ENCODE measurements at places on chromosomes 4 and X.

- no peak for DNase-seq
Measured at GRCh38 chr4:154529728-154530519, 20.3 kb downstream of the PLRG1 start.

GRCh38 chrX:153984351-153985178 lies 12.0 kb downstream of the TMEM187 start:
- peak; percentile 68 for DNase-seq

- no peak for DNase-seq
Measured at GRCh38 chrX:27583976-27584375, 6.2 kb upstream of the DCAF8L2 start.

- no peak for DNase-seq
Measured at GRCh38 chrX:42496239-42496638, 281.7 kb downstream of the PPP1R2C start.

DNA sequence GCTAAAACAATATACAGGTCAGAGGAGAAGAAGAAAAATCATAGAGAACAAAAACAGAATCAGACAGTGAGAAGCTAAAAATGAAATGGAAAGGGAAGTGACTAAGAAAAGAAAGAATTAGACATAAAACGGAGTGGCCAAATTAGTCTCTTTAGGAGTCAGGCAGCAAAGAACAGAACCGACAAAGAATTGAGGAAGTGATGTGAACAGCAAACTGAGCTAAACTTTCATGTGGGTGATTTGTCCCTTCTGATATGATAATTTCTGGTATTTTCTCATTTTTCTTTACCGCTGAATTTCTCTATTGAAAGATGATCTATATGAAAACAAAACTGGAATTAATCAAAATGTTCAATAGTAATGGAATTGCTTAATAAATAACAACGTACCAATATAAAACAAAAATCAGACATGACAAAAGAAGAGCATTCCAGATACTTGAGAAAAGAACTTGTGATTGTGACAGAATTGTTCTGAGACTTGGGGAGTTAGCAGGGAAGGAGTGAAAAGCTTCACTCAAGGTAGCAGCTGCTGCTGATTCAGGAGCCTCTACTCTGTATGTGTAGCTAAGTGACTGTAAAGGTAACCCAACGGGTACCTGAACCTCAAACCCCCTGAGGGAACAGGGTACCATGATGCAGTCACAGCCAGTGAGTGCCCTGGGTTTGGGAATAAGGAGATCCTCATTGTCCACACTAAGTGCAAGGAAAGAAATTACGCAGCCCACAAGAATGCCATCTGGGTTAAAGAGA lies 8.8 kb downstream of the TAPT1 start:
- no peak for DNase-seq

DNA sequence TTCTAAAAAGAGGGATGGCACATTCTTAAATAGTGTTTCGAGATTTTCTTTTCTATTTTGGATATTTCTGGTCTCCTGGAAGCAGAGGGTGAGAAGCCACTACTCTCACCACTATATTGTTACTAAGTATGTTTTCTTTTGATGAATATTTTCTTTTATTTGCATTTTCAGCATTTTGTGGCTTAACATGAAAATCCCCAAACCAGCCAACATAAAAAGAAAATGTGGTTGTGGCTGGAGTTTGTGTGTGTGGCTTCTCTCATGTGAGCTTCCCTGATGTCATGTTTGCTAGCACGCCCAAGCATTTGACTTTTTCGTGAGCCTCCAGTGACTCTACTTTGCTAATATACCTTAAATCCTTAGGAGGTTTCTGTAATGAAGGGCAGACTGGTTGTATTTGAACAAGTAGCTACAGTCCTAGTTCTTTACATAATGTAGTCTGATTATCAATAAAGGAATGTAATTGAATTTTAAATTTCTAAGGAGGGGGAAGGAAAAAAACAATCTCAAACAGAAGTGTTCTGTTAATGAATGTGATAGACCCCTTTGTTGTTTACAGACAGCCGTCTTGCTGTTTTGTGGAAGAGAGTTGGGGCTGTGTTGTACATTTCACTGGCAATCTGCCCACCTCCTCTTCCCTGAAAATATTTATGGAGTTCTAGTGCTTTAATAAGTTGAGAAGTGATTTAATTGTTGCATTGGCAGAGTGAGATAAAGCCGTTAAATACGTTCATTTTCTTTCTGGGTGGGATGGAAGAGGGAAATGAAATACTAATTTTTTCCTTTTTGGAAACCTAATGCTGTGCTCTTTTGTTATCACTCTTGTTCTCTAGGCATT lies 114.6 kb downstream of the ARHGAP10 start:
- peak; percentile 49 for DNase-seq

- DNase-seq, result no peak
Measured at GRCh38 chr4:95381843-95382580, 166.8 kb downstream of the UNC5C start.

- no peak for DNase-seq
Measured at GRCh38 chrX:26254436-26254835, 38.5 kb downstream of the MAGEB5 start.

GRCh38 chr4:24002330-24002966 lies 112.6 kb upstream of the PPARGC1A start:
- no peak for DNase-seq

DNA sequence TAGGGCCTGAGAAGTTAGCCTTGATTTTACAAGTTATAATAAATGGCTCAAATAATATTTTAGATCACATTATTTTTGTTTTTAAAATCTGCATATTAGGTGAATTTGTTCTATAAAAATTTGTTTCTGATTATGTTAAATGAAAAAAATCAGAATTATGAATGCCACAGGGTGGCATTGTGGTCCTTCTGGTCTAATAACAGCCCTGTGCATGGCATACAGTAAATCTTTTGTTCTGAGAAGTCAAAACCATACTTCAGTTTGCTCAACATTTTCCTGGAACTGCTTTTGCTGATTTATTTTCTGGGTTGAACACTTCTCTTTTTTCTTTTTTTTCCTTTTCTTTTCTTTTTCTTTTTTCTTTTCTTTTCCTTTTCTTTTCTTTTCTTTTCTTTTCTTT lies 101.0 kb upstream of the UBQLN2 start:
- DNase-seq, result no peak

GRCh38 chr4:151646322-151646721 lies 114.5 kb downstream of the GATB start:
- DNase-seq, result no peak

DNA sequence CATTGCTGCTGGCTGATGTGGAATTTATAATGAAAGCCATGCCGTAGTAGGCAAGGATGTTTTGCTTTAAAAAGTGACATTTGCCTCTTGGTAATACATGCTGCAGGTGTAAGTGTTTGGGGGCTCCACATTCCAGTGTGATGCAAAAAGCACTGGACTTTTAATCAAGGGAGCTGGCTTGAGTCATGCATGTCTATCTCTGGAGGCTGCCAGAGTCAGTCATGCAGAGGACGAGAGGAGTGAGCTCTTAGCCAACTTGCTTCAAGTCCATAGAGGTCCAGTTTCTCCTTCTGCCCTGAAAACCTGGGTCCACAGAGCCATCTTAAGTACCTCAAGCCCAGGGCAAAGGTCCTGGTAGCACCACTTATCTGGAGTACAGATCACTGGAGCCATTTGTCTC lies 11.6 kb upstream of the CXCL13 start:
- DNase-seq, result no peak

DNA sequence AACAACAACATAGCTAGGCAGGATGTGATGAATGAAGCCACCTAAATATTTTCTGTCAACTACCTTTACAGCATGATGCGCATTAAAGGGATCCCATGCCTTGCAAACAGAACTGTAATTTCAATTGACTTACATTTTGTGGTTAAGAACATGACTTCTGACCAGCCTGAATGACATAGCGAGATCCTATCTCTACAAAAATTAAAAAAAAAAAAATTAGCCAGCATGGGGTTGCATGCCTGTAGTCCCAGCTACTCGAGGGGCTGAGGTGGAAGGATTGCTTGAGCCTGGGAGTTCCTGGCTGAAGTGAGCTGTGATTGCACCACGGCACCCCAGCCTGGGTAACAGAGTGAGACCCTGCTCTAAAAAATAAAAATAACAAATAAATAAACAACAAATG lies 680.6 kb downstream of the IQCM start:
- no peak for DNase-seq

- no peak for DNase-seq
Measured at GRCh38 chrX:46803140-46803539, 33.7 kb upstream of the RP2 start.

DNA sequence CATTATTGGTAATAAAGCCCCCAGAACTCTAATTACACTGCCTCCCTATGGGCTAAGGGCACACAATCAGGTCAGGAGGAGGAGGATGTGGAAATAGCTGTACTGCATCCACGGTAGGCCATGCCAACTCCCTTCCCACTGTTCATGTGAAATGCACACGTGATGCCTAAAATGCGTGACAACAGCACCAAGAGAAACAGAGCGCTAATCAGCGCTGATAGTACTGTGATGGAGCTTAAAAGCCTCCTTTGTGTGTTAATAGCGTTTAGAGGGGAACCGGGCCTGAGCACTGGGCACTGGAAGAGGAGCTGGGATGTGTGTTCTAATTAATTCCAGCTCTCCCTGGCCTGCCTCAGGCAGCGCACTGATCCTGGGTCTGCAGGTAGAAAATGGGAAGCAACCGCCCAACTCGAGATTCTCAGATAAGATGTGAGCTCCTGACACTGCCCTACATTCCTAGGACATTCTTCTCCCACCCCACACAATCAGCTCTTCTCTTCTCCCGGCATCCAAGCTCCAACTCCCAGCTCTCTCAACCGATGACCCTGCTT lies 12.9 kb downstream of the DCTD start:
- no peak for DNase-seq

DNA sequence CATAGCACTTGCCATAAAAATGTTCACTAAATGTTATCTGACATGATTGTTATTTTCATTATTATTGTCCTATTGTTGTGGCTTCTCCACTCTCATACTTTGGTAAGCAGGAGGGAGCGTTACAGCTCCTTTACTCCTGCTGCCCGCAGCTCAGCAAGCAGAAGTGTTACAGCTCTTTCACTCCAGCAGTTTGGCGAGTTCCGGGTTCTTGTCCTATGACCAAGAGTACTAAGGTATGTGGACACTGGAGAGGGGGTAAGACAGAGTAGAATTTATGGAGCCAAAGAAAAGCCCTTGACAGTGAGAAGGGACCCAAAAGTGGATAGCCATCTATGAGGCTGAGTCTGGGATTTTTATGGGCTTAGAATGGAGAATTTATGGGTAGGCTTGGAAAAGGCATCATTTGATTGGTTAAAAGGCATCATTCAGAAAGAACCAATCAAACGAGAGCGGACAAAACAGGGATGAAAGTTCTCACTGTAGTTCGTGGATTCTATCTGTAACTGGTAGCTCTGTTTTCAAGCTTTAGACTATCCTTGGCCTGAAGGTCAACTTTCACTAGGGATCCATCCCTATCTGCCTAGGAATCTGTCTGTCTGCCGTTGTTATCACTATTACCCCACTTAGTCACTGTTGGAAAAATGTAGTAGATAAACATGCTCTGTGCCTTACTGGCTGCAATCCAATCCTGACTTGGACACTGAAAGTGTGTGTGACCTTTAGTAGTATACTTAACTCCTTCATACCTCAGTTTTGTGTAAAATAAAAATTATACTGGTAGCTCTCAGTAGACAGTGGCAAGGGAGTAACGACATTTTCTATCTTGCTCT lies 545.6 kb upstream of the LCORL start:
- DNase-seq, result no peak

GRCh38 chrX:117895418-117895817 lies 221.2 kb downstream of the KLHL13 start:
- no peak for DNase-seq

- no peak for DNase-seq
Measured at GRCh38 chrX:38154818-38155217, 65.9 kb downstream of the SRPX start.

- no peak for DNase-seq
Measured at GRCh38 chrX:87941841-87942240, 424.2 kb downstream of the KLHL4 start.

DNA sequence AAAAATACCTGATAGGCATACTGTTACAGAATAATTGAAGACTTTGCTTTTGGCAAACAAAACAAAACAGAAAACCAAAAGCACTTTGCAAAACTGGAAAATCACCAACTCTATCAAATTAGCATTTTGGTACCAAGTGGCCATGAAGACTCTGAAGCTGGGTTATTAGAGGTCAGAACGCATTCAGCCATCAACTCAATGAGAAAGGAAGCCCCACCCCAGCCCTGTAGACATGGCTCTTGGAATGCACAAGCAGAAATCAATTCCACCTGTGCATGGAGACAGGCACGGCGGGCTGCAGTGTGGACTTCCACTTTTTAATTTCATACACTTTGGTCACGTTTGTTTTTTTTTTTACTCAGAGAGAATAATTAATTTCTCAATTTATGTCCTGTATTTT lies 93.6 kb upstream of the DHX15 start:
- no peak for DNase-seq

- no peak for DNase-seq
Measured at GRCh38 chr4:42345962-42346544, 51.2 kb upstream of the SHISA3 start.

DNA sequence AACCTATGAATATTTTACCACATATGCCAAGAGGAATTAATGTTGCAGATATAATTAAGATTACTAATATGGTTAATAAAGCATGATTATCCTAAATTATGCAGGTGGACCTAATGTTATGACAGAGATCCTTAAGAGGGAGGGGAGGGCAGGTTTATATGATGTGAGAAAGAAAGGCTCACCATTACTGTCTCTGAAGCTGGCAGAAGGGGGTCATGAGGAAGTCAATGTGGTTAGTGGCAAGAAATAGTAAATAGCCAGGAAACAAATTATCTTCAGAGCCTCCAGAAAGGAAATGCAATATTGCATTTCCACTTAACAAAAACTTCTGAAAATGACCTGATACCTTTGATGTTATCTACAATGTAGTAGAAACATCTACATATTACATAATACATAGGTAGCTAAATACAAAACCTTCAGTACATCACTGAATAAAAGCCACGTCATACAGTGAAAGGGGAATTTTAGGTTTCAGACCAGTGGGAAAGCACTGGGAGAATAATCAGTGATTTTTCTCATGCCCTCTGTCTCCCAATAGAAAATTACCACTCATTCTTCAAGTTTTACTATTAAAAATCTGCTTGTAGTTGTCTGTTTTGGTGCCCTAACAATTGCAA lies 609.2 kb downstream of the SPOCK3 start:
- DNase-seq, result no peak

DNA sequence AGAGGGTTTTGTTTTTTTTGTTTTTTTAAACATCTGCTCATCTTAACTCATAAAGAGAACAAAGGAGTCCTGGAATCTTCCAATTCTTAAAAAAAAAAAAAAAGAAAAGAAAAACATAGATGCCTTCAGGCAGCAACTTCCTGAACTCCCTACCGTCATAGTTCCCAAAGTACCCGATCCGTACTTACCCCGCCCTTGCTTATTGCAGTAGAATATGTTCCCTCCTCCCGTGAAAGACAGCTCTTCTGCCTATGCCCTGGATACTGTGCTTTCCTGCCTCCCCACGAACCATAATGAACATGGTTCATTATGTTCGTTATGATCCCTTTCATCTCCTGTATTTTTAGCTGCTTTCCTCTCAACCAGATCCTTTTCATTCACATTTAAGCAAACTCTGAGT lies 40.3 kb downstream of the KLHL5 start:
- no peak for DNase-seq

GRCh38 chr4:90127223-90127705 lies at the start of gene CCSER1:
Gene CCSER1, plus strand, starts transcription at chr4:90127394.
- no peak for DNase-seq
